ENCODE measurements at places on chromosomes 1 and 21.

DNA sequence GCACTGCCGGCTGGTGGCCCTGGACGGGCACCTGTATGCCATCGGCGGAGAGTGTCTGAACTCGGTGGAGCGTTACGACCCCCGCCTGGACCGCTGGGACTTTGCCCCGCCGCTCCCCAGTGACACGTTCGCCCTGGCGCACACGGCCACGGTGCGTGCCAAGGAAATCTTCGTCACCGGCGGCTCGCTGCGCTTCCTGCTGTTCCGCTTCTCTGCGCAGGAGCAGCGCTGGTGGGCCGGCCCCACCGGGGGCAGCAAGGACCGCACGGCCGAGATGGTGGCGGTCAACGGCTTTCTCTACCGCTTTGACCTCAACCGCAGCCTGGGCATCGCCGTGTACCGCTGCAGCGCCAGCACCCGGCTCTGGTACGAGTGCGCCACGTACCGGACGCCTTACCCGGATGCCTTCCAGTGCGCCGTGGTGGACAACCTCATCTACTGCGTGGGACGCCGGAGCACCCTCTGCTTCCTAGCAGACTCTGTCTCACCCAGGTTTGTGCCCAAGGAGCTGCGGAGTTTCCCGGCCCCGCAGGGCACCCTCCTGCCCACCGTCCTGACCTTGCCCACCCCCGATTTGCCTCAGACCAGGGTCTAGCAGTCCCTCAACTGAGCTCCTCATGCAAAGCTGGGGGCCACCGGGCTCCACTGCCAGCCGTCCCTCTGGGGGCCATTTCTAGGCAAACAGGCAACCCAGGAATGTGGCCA, 2.1 kb downstream of the KLHDC7A start:
- no peak for DNase-seq

- no peak for DNase-seq
Observed at GRCh38 chr1:115679141-115679611, 37.4 kb downstream of the VANGL1 start.

- no peak for DNase-seq
Observed at GRCh38 chr1:209853676-209854075, 25.9 kb downstream of the UTP25 start.

DNA sequence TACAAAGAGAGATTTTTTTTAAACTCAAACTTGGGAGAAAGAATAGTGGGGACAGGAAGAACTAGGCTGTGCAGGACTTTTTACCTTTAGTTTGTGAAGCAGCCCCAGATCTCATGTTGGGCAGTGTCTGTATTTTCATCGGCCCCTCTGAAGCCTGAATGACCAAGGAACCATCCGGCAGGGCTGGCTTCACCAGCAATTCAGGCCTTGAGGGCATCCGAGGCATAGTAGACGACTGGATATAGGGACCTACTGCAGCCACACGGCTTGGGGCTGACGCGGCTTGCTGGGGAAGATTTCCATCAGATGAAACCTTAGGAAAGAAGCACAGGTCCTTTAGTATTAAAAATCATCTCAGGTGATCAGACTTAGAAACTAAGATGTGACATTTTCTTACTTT, 43.7 kb downstream of the TP53BP2 start:
- DNase-seq: no peak

- no peak for DNase-seq
Observed at GRCh38 chr1:213083112-213083445, 32.0 kb downstream of the RPS6KC1 start.

GRCh38 chr1:76577525-76578185, 289.6 kb upstream of the ST6GALNAC5 start:
- no peak for DNase-seq

DNA sequence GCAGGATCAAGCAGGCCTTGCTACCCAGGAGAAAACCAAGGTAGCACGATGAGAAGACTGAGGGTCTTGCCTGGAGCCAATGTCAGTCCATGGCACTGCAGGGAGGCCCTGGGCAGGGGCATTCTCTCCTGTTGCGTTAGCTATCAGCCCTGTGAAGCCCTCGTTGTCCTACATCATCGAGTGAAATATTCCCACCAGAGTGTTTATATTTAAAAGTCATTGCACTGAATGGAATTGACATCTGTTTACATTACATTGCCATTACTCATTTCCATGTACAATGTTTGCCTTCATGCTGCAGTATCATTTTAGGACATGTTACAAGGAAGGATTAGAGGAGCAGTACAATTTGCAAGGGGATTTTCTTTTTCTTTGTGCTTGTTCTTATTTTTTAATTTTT, 243.9 kb downstream of the KAZN start:
- no peak for DNase-seq

DNA sequence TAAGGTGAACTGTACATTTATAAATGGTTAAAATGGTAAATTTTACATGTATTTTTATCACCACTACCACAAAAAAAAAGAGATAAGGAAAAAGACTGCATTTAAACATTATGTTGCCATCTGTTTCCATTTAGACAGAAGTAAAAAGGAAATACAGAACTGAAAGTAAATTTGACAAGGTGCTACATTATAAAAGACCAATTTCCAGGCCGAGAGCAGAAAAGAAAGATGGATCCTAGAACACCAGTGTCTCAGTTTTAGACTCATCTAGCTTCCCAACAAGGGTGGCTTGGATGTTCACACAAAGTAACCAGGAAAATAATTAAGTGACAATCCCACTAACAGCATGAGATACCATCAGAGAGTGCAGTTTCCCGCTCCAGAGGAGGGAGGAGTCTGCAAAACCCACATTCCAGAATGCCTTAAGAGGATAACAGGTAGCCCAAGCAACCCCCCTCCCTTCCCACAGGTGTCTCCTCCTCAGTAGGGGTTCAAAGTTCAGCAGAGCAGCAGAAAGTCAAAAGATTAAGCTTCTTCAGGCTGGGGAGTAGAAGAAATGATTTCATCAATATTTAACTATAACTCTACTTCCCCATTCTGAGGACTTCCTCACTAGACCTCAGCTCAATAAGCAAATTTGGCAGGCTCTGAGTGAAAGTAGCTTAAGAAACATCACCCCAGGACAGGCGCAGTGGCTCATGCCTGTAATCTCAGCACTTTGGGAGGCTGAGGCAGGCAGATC, 11.8 kb downstream of the TPM3 start:
- DNase-seq: no peak

GRCh38 chr1:178630417-178630816, 94.6 kb upstream of the RALGPS2 start:
- DNase-seq: no peak

- DNase-seq: no peak
Observed at GRCh38 chr1:3007298-3008147, 13.7 kb upstream of the ACTRT2 start.

DNA sequence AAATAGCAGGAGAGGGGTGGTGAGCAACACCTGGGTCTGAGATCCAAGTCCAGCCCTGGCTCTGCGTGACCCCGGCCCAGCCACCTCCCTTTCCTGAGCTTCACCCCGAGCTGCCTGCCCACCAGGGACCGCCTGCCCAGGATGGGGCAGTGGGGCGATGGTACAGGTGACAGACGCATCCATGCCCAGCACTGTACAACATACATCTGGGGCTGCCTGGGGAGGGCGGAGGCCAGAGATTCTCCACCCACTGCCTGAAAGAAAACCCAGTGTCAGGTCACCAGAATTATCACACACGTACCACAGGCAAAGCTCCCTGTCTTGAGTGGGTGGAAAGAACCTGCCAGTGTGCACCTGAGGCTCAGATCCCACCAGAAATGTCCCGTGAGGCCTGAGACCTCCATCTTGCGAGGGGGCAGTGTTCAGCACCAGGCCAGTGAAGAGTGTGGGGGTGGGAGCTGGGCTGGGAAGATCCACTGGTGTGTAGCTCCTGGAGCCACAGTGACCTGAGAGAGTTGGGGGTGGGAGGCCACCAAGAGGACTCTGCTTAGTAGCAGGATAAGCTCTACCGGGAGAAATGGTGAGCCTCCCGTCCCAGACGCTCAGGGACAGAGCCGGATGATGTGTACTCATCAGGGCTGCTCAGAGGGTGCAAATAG, 81.5 kb downstream of the DMRTB1 start:
- DNase-seq: no peak

GRCh38 chr1:212260557-212261355, 24.5 kb upstream of the PPP2R5A start:
- DNase-seq: no peak

DNA sequence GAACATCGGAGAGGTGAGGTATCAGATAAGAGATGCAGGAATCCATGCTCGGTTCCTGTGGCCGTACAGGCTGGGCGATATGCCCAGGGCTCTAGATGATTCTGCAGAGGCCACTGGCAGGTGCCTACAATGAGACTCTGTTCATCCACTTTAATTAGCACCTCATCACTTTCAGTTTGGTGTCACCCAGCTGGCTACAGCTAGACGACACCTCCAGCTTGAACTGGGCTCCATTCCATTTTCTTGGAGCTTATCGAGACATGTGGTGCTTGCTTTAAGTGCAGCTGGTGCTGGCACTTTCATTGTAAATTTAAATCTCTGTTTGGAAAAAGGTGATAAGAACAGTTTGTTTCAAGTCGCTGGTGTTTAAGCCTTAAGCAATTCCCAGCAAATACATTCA, 322.5 kb upstream of the ADGRL2 start:
- no peak for DNase-seq

DNA sequence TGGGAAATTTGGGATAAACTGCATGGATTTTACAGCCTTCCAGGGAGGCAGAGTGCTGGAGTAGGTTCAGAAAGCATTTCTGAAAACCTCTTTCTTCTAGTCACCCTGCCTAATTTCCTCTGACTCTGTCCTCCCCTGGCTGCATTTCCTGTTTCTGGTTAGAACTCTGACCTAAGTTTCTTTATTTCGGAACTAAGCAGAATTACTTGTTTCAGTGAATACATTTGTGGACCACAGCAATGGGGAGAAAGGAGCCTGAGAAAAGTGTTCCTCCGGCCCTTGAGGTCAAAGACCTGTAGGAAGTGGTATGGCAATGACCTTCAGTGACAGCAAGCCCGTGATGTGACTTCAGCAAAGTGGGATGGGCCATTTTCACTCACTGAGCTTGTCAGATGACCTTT, 173.4 kb upstream of the RUNX1 start:
- no peak for DNase-seq

DNA sequence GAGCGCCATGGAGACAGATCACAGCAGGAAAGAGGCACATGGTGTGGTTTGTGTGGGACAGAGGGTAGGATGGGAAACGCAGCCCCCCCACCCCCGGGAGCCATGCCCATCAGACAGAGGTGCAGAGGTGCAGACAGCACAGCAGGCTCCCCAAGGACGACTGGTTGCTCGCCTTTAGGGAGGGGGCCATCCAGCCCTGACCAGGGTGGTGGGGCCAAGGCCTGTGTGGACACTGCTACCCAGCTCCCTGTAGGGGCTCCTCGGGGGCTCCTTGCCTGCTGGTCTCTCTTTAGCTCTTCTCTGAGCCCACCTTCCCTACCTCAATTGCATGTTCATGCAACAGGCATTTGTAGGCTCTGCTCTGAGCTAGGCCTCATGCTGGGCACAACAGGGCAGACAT, 3.7 kb downstream of the KCNAB2 start:
- DNase-seq: no peak

- no peak for DNase-seq
Observed at GRCh38 chr1:22030473-22030872, 22.0 kb upstream of the CDC42 start.

Data from GOT3 (cell line).